ENCODE measurements at places on chromosomes 6 and 20. TPM values are rescaled to one million over a fixed set of nuclear protein-coding genes. Genes with fewer than 3 reads are reported as not detected.

The PCSK2 gene
- 0.48 TPM for polyA plus RNA-seq

The HDGFL1 gene
- not detected for polyA plus RNA-seq

The GGTLC1 gene
- polyA plus RNA-seq = not detected

The CLVS2 gene
- polyA plus RNA-seq = 0.15 TPM

The CCR6 gene
- 0.11 TPM for polyA plus RNA-seq

The TTK gene
- 16.1 TPM for polyA plus RNA-seq

The GPRC6A gene
- 0.11 TPM for polyA plus RNA-seq

The FAM83D gene
- 17.5 TPM for polyA plus RNA-seq

The TFAP2D gene
- polyA plus RNA-seq = not detected

The C20orf144 gene
- 0.25 TPM for polyA plus RNA-seq

The TLDC2 gene
- 2.8 TPM for polyA plus RNA-seq

The MEP1A gene
- polyA plus RNA-seq = not detected

The WFDC5 gene
- not detected for polyA plus RNA-seq

The SLC17A3 gene
- polyA plus RNA-seq = 1.2 TPM

The B3GALT4 gene
- polyA plus RNA-seq = 5.1 TPM

The SCGN gene
- polyA plus RNA-seq = 0.34 TPM

The TSPO2 gene
- 1.1 TPM for polyA plus RNA-seq

The TINAG gene
- 26.3 TPM for polyA plus RNA-seq

The ARFGEF3 gene
- polyA plus RNA-seq = 6.8 TPM

The ANKRD66 gene
- not detected for polyA plus RNA-seq

The ZSCAN16 gene
- 11.0 TPM for polyA plus RNA-seq

The TMEM170B gene
- polyA plus RNA-seq = 9.1 TPM

The ELOVL4 gene
- polyA plus RNA-seq = 3.3 TPM

The CFAP61 gene
- polyA plus RNA-seq = 3.3 TPM

The OPRM1 gene
- not detected for polyA plus RNA-seq

The NFYA gene
- polyA plus RNA-seq = 54.6 TPM

The KIAA1755 gene
- 1.1 TPM for polyA plus RNA-seq

The MPIG6B gene
- 1.6 TPM for polyA plus RNA-seq

The B3GAT2 gene
- 2.4 TPM for polyA plus RNA-seq

The OR12D3 gene
- not detected for polyA plus RNA-seq

The SENP6 gene
- polyA plus RNA-seq = 152 TPM

The FBXL4 gene
- 24.3 TPM for polyA plus RNA-seq

Measured in renal cortex interstitium (tissue), 15 donors.